ENCODE measurements at places on chromosomes 5 and 9.

DNA sequence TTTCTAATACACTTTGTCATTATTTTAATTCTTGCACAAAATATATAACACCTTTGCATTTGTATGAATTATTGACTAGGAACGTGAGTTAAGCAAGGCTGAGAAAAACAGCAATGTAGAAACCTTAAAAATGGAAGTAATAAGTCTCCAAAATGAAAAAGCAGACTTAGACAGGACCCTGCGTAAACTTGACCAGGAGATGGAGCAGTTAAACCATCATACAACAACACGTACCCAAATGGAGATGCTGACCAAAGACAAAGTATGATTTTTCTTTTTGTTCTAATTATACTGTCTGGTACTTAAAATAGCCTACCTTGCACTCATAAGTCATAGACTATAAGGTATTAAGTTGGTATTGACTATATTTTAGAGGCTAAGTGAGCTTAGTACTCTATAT is 34.4 kb downstream of the RAD50 start:
- DNase-seq: no peak

- DNase-seq: no peak
Observed at GRCh38 chr9:115743709-115744605, 409.6 kb upstream of the PAPPA start.

GRCh38 chr5:30337084-30337573 is 856.4 kb upstream of the CDH6 start:
- DNase-seq: no peak

DNA sequence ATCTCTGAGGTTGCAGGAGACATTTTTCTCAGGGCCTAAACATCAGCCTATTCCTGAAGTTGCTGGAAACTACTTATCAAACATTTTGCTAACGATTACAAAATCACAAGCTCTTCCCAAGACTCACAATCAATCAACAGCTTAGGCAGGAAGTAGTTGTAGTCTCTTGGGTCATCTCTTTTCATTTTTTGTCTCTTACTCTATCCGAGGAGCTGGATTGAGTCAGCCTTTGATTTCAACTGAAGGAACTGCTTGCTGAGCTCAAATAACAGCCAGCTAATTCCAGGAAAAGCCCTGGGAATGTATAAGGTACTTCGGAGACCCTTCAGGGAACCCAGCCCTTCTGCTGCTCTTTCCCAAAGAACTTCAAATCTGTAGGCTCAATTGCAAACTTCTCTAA is 398.9 kb downstream of the PLK2 start:
- no peak for DNase-seq

DNA sequence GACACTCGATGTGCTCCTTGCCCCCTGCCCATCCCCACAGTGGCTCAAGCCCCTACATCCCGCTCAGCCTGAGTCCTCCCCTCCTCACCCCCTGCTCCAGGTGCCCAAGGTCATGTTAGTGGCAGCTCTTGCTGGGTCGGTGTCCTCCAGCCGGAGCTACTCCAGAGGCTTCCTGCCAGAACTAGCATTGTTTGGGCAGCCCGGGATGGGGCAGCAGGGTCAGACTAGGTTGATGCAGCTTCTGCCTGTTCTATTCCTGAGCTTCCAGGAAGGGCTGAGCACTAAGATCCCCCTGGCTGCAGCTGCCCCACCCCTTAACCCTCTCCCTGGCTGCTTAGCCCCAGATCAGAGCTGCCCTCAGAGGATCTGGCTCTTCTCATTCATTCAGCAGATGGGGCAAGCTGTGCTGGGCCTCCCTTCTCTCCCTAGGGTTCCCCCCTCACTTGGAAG is 671 bp downstream of the RGS14 start:
- DNase-seq: no peak

- DNase-seq: no peak
Observed at GRCh38 chr9:36576866-36577265, 4.2 kb downstream of the MELK start.

DNA sequence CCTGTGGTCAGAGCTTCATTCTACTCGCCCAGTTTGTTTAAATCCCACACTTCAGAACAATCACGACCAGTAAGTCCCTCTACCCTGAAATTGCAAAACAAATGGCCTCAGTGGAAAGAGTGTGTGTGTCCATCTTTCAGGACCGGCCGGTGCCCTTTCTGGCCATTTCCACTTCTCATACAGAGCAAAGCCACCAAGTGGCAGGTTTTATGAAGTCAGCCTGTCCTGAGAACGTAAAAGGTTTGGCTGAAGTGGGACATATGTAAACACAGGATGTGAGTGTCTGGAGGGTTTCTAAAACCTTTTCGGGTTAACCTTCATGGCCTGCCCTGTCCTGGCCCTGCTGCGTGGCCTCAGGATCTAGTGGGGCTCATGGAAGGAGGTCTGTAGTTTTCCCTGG is 24.7 kb downstream of the NXNL2 start:
- no peak for DNase-seq

DNA sequence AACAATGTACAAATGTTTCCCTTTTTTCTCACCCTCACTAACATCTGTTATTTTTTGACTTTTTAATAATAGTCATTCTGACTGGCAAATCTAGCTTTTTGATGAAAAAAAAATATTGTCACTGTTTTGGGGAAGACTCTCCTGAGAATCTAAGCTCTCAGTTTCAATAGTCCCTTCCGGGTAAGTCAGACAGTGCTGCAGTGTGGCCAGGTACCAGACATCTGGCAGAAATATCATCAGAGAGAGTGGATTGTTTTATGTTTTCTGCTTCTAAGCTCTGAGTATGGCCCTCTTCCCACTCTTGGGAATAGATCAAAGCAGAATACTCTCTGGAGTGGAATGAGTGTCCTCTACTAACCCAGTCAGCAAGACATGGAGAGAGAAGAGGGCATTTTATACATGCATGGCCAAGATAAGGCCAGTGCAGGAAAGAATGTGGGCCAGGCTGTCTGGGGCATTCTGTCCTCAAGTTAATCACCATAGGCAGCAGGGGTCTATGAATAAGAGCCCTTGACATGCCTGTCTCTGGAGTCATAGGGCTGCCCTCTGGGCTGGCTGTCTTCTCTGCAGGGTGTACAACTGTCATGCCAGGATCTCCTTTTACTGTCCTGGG is 38.5 kb upstream of the OR2S2 start:
- no peak for DNase-seq

All from fibroblast of the conjunctiva (primary cell).